Stimulated activated CD8-positive, alpha-beta memory T cell treated with anti-CD3 and anti-CD28 coated beads, Interleukin-7, amount 100 ng/mL, for 1 hour (primary cell): ENCODE measurements at places on chromosomes 11 and 22.

DNA sequence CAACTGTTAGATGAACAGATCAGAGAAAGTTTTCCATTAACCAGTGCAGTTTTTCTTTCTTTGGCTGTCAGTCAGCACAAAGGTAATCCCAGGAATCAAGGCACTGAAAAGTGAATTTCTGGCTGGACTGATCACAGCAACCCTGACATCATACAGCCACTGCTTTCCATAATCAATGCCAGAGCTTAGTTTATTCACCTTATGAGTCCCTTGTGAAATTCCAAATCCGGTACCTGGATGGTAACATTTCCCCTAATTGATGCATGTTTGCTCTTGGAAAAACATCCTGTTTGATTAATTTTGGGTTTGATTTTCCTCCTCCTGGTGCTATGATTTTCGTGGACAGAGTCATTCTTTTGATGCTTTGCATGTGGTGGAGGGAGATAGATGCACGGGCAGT is 319.8 kb downstream of the INSC start:
- no peak for DNase-seq

- DNase-seq, result no peak
Observed at GRCh38 chr22:38080850-38081635, 2.9 kb downstream of the SLC16A8 start.

DNA sequence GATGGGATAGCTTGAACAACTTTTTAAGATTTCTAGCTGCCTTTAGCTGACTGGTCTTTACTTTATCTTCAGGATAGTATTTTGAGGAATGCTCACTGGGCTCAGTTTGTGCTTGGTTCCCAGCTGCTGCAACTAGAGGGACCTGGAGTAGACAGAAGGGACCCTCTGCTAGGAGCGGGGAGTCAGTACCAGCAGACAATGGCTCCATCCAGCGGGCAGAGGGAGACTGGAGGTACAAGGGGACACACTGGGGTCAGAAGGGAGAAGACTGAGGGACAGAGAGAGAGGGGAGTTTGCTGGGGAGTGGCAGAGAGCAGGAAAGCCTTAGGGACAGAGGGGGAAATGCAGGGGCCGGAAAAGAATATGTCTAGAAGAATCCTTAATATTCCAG is 22.0 kb upstream of the ACER3 start:
- no peak for DNase-seq

GRCh38 chr11:44835938-44836337 is 109.2 kb downstream of the TSPAN18 start:
- DNase-seq, result no peak

- no peak for DNase-seq
Observed at GRCh38 chr11:83502041-83502440, 215.9 kb upstream of the CCDC90B start.
